ENCODE measurements at places on chromosomes 12 and 14.

- no peak for DNase-seq
Measured at GRCh38 chr12:89474615-89475014, 50.0 kb downstream of the GALNT4 start.

- DNase-seq: no peak
Measured at GRCh38 chr12:120015313-120015712, 26.3 kb downstream of the BICDL1 start.

- no peak for DNase-seq
Measured at GRCh38 chr12:88127855-88128254, 14.0 kb downstream of the CEP290 start.

GRCh38 chr12:114917953-114918352 is 234.0 kb upstream of the TBX3 start:
- no peak for DNase-seq

GRCh38 chr14:86143248-86143647 is 613.3 kb downstream of the FLRT2 start:
- no peak for DNase-seq

GRCh38 chr14:61700104-61700886 is 5.0 kb downstream of the HIF1A start:
- no peak for DNase-seq

- peak; percentile 5 for DNase-seq
Measured at GRCh38 chr14:105793836-105794235, 267.5 kb downstream of the TMEM121 start.

DNA sequence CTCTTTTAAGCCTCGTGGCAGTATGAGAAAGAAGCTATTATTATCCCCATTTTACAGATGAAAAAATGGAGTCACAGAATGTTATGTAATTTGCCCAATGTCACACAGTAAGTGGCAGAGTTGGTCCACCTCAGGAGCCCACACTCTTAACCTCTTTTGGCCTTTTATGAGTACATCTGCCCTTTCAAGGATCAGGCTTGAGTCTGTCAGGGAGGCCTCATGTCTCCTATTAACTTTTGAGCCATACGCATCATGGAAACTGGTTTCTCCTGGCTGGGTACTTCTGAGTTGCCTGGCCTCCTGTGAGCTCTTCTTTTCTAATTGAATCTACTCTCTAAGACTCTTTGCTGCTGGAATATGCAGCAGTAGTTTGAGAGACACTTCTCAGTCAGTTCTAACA is 101.7 kb downstream of the BICD1 start:
- DNase-seq: no peak

- DNase-seq: no peak
Measured at GRCh38 chr12:45076417-45077026, 25.6 kb upstream of the DBX2 start.

DNA sequence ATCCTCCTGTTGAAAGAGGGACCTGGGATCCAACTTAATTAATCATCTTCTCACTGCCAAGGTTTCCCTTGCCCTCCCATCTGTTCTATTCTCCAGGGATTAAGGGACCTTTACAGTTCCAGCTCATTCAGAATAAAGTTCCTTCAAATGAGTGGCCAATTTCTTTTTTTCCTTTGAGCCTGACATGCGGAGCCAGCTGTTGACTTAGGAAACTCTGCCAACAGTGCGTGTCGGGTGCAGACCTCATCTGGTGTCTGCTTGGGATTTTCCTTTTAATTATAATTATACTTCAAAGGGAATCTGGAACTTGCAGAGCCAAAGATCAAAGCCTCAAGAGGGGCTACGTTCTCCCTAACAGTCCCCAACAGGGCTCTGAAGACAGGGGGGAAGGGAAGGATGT is 64.8 kb downstream of the CCDC60 start:
- no peak for DNase-seq

GRCh38 chr14:94003397-94003796 is 6.3 kb downstream of the CCDC197 start:
- DNase-seq: no peak

DNA sequence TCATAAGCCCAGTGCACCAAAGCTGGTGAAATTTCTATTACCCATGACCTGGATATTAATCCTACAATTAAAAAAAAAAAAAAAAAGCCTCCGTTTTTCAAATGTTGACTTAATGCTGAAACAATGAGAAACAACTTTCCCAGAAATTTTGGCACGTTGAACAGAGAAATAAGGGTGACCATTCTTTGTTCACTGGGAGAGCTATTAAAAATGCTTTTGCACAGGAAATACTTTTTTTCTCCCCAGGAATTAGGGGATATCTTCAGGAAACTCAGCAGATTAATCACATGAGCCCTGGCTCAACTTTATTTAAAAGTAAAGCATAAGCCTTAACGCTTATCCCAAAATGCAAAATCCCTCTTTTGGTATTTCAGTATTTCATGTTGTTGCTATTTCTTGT is 54.8 kb upstream of the FLRT2 start:
- no peak for DNase-seq

DNA sequence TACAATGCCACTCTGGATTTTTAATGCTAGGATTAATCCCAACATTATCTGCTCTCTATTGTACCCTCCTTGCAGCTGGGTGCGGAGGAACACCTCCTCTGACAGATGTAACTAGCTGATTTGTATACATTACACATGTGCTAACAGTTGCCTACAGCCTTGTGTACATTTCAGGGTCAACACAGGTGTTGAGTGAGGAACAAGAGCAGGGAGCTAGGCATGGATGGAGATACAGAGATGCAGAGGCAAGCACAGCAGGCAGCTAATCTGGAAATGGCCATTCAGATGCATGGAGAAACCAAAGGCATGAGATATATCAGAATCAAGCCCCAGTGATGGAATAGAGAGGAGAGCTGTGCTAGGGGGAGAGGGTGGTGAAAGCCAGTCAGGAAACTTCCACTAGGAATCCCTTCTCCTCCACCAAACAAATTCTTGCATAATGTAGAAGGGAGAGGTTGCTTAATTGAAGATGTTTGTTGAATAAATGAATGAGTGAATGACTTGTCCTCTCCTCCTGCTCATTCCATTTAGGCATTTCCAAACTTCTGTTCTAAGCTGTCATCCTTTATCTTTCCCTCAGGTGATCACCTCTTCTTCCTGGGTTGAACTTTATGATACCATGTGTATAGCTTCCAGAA is 313.2 kb downstream of the ATP23 start:
- DNase-seq: no peak

DNA sequence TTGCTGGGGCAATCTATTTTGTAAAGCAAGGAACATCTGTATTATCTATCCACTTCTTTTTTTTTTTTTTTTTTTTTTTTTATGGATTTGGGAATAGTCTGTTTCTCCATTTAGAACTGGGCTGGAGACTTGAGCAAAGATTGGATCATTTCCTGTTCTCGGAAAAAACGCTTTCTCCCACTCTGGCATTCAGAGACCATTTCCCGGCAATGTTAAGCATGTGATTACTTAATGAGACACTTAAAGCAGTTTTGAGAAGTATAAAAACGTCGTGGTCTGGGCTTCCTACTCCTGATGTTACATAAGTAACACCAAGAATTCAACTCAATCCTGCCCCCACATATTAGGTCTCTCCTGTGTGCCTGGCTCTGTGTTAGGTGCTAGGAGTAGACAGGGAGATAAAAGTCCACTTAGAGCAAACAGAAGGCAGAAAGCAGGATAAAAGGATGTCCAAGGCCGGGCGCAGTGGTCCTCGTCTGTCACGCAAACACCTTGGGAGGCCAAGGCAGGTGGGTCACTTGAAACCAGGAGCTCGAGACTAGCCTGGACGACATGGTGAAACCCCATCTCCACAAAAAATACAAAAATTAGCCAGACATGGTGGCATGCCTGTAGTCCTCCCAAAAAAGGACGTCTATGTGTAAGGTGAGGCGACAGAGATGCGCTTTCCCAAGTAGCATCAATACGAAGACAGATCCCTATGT is 152.1 kb upstream of the GSC start:
- no peak for DNase-seq

DNA sequence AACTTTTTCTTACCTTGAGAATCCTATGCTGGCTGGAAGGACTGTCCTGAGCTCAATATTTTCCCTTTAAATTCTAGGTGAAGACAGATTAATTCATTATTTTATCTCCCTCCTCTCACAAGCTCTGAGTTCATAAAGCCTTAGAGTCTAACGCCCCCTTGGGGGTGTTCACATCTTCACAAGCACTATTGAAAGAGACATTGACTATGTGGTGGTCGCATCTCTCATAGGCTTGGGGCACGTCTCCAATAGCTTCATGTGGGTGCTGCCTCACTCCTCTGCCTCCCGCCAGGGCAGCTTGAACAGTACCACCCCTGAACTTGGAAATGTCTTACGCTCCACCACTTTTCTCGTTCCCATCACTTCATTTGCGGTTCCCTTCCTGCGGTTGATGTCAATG is 106.2 kb downstream of the UNC79 start:
- peak; percentile 59 for DNase-seq

DNA sequence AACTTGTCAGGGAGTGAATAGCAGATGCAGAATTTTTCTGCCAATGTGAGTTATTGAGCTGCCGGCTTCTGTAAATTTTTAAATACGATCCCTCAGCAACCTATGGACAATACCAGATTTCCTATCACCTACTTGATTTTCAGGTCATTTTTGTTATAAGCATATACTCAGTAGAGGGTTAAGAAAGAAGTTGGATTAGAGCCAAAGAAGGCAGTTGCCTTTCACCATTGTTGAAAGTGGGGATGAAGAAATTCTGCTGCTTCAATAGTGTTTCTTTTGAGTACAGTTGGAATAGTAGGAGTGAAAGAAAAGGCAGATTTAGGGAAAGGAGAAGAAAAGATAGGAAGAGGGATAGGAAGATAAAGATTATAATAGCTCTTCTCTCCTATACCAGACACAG is 197.1 kb downstream of the ATP23 start:
- no peak for DNase-seq

GRCh38 chr14:93042968-93043940 is 72.5 kb downstream of the ITPK1 start:
- DNase-seq: peak; percentile 73

- no peak for DNase-seq
Measured at GRCh38 chr12:116247377-116247776, 30.1 kb downstream of the MED13L start.

DNA sequence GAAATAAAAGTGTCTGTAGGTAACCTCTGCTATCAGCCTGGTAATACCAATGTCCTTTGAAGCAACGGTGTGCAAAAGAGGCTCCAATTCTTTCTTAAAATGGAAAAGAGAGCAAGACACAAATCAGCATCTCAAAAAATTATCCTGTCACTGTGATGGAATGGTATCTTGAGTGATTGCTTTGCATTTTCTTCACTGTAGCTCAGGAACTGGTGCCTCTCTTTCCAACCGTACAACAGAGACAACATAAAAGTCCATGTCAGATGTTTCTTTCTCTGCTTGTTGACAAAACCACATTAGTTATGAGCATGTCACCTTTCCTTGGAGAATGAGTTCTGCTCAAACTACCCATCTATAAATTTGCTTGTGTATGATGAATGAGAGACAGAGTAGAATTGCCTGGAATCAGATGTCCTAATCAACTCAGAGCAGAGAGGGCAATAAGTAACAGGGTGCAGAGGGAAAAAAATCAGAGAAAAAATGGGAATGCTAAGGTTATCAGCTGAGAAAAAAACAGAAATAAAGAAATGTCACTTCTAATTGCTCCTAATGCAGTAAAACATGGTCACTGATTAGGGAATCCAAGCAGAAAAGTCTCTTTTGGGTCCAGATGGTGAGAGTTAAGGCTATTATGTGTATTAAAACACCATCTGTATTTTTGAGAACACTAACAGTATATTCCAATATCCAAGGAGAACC is 465.0 kb upstream of the ATP2B1 start:
- DNase-seq: no peak

DNA sequence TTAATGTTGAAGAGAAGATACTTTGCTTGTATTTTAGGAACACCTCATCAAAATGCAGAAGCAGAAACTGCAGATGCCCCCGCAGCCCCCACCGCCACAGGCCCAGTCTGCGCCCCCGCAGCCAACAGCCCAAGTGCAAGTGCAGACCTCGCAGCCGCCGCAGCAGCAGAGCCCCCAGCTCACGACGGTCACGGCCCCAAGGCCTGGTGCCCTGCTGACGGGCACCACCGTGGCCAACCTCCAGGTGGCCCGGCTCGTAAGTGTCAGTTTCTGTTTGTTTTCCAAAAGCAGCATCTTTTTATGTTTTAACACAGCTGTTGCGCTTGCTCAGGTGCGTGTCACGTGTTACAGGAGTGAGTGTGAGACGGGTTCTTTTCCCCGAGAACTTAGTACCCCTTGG is 79.5 kb downstream of the DDX51 start:
- DNase-seq: no peak

DNA sequence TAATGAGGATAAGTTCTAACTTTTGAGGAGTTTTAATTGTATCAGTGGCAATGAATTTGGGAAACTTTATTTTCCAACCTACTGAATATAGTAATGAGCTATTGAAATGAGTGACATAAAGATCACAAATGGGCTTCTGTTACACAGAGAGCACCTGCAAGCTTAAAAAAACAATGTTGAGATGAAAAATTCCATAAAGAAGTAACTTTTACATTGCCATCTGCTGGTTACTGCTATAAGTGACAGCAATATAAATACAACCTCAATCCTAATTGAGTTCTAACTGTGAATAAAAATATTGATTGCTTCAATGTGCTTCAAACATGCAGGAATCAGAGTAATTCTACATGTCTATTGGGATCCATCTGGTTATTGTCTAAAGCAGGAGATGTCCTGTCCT is 14.2 kb downstream of the WIF1 start:
- DNase-seq: peak; percentile 39

- DNase-seq: no peak
Measured at GRCh38 chr12:15272376-15272775, 49.9 kb upstream of the PTPRO start.

GRCh38 chr12:70002097-70002911 is 177.3 kb downstream of the MYRFL start:
- DNase-seq: no peak

DNA sequence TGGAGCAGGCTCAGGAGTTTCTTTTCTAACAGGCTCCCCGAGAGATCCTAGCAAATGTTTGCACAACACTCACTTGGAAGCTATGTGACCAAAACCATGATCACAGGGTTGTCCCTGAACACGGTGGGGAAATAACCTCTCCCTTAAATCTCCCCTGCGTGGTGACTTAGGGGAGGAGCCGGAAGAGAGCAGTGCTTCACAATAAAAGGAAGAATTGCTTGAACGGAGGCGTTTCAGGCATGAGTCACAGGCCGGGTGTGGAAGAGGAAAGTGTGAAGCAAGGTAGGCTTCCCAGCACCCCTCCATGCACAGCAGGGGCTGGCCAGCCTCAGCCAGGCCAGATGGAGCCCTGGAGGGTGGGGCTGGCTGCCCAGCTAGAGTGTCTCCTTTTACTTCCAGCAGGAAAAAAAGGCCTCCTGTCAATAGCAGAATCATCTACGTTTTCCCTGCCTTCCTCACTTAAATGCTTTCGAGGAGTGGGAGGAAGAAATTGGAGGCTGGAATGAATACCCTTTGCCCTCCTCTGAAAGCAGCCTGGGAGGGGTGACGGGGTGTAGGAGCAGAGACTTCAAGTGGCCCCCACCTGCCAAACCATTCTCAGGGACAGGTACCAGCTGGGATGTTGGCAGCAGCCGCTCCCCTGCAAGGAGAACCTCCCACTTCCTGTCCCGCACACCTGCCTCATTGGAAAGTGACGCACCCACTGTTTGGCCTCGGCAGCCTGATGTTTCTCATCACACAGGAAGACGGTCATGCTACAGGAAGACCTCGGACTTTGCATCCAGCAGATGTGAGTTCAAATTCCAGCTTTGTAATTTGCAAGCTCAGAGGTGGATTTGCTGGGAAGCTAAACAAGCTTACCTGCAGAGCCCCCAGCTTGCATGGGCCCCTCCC is 30.1 kb upstream of the PPP2R5C start:
- DNase-seq: peak; percentile 58

GRCh38 chr14:26415618-26416123 is 182.2 kb downstream of the NOVA1 start:
- DNase-seq: no peak

- no peak for DNase-seq
Measured at GRCh38 chr12:30169839-30170591, 386.3 kb upstream of the TMTC1 start.
